ENCODE measurements at places on chromosomes 13 and 19.
A peak's percentile ranks its signal among the peaks of the same experiment; 100 is the strongest.

DNA sequence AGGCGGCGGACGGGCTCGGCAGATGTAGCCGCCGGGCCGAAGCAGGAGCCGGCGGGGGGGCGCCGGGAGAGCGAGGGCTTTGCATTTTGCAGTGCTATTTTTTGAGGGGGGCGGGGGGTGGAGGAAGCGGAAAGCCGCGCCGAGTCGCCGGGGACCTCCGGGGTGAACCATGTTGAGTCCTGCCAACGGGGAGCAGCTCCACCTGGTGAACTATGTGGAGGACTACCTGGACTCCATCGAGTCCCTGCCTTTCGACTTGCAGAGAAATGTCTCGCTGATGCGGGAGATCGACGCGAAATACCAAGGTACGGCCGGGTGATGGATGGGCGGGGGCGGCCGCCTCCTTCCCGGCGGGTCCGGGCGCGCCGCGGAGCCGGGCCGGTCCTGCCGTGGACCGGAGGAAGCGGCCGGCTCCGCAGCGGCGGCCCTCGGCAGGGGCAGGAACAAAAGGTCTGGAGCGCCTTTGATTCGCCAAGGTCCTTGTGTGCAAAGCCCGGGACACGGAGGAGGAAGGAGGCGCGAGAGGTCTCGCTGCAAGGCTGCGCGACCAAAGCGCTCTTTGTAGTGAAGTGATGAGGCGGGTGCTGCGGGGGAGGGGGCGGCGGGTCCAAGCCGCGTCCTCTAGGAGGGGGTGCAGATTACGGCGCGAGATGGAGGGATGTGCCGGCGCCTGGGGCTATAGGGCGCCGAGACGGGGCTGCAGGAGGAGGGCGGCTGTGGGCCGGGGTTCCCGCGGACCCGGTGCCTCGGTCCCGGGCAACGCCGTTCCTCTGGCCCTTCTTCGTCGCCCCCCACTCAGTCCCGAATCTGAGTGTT is 689 bp downstream of the ING1 start:
- DNase-seq: no peak

DNA sequence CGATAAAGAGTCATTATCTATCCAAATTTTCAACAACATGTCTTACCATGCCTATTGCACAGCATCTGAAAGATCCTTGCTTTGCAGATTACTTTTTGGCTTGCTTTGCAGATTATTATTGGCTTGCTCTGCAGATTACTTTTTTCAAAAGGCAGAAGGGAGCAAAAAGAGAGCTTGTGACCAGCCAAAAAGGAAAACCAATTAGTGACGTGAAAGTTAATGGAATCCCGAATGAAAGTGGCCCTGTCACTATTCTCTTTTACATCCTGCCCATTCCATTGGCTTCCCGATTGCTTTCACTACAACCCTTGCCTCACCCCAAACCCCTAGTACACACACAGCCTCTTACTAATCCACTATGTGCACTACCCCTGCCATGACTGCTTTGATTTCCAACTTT is 81.3 kb downstream of the LHFPL6 start:
- no peak for DNase-seq

DNA sequence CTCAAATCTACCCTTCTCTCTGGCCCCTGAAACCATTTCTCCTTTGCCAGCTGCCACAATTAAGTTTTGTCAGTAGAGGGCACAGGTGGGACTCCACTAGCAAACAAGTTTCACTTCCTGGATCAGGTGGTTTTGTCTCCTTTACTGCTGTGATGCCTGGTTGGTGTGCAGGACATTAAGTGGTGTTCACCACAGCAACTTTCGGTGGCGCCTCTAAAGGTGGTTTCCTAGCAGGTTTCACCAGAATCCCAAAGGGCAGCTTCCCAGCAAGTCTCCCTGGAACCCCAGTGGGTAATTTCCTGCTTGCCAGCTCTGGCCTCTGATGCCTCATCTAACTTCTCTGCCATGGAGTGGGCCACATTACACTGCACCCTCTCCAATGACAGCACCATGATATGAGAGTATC is 16.6 kb downstream of the MED4 start:
- DNase-seq: no peak

GRCh38 chr19:38792250-38793111 is 3.5 kb downstream of the LGALS7B start:
- DNase-seq: no peak

- no peak for DNase-seq
These were observed 60.2 kb upstream of the GTF2F2 start for GRCh38 chr13:45060062-45060461.

DNA sequence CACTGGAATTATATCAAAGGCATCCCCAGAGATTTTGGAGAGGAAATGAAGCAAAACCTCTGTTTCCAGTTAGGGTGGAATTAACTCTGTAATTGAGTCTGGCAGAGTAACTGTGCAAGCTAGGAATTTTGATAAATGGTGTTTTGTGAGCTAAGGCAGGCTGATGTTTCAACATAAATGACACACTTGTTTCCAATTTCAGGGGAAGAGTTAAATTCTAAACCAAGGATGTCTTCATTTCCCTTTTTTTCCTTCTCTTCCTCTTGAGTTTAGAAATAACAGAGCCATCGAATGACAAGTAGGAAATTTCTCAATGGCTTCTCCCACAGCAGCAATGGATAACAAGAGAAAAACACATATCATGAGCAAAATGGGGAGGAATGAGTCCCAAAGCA is 131.2 kb downstream of the IRS2 start:
- no peak for DNase-seq

- no peak for DNase-seq
These were observed 205.5 kb upstream of the SOX21 start for GRCh38 chr13:94917824-94918223.

- DNase-seq: no peak
These were observed 294.5 kb downstream of the SLC7A1 start for GRCh38 chr13:29301027-29301426.

GRCh38 chr19:39386557-39386956 is 4.3 kb downstream of the PAF1 start:
- no peak for DNase-seq

GRCh38 chr19:5138606-5139582 is 170.0 kb downstream of the KDM4B start:
- peak; percentile 33 for DNase-seq

DNA sequence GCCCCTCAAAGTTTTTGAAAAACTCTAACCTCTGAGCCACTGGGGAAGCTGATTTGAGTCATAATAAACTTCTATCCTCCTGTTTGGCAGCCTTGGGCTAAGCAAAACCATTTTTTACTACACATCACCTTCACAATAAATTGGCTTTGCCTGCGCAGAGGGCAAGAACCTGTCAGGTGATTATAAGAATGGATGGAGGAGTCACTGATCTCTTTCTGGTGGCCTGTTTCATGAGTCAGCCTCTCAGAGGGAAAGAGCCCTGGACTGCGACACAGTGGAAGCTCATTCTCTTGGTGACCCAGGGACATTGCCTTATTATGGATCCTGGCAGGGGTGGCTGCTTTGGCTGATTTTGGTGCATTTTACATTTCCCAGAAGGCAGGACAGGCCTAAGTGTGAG is 17.5 kb upstream of the PSG9 start:
- DNase-seq: no peak

- DNase-seq: no peak
These were observed 13.7 kb downstream of the SLC7A10 start for GRCh38 chr19:33211794-33212435.

DNA sequence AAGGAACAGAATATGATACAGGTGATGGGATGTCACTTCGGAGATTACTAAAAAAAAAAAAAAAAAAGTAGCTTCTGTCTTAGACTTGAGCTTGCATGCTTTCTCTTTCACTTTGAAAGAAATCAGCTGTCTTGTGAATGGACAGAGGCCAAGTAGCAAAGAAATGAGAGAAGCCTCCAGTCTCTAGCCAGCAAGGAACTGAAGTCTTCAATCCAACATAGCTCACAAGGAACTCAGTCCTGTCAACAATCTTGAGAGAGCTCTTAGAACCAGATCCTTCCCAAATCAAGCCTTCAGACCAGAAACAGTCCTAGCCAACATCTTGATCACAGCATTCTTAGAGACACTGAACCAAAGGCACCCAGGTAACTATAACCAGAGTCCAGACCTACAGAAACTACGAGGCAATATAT is 7.7 kb downstream of the N4BP2L2 start:
- peak; percentile 27 for DNase-seq

GRCh38 chr13:40458720-40458990 is 207.8 kb downstream of the FOXO1 start:
- no peak for DNase-seq

DNA sequence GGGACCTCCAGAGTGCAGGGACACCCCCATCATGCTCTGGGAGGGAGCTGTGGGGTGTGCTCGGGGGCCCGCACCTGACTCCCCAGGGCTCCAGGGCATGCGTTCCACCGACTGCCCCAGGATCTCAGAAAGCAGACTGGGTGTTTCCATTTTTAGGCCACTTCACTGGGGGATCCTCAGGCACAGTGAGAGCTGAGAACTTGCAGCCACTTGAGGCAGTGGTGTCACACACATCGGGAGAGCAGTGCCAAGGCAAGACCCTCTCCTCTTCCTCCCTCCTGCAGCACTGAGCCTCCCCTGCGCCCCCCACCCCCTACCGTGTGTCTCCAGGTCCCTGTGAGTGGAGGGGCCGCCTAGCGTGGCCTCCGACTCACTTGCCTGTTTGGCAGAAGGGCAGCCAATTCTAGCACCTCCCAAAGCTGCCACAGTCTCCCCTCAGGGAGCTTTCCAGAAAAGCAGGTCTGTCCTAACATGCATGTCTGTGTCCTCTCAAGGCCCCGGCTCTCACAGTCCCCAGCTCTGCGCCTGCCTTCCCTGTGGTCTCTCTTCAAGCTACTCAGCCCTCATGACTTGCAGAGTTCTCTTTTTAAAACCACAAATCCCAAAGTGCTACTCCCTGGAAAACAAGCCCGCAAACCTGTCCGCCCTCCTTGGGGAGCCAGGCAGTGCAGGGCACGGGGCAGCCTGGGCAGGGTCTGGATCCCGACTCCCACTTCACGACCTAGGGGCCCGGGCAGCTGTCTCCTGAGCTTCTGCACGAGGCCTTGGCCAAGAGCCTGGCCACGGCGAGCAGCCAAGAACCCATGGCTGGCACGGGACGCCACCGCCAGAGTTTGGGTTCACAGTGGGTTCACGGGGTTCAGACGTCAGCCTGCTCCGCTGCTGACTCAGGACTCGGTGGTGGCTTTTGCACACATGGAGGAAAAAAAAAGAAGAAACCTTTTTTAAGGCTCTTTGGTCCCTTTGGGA is 94.1 kb downstream of the STK24 start:
- no peak for DNase-seq

All from amniotic stem cell (primary cell).